Hepatic stellate cell (primary cell): ENCODE measurements at places on chromosomes 1 and 21.
A peak's percentile ranks its signal among the peaks of the same experiment; 100 is the strongest.

DNA sequence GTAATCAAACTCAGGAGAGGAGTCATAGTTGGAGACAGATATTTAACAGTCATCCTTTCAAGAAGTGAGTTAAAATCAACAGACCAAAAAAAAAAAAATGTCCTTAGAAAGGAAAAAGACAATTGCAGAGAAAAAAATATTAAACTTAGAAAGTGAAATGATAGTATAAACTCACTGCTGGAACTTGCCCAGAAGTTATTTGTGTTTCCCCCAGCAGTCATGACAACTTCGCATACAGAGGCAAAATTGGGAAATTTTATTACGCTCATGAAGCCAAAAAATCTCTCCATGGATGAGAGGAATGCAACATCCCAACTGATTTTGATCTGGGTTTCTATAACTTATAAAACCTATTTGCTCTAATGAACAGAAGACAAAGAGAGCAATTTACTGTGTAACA lies 198.2 kb downstream of the LRRC7 start:
- no peak for DNase-seq

DNA sequence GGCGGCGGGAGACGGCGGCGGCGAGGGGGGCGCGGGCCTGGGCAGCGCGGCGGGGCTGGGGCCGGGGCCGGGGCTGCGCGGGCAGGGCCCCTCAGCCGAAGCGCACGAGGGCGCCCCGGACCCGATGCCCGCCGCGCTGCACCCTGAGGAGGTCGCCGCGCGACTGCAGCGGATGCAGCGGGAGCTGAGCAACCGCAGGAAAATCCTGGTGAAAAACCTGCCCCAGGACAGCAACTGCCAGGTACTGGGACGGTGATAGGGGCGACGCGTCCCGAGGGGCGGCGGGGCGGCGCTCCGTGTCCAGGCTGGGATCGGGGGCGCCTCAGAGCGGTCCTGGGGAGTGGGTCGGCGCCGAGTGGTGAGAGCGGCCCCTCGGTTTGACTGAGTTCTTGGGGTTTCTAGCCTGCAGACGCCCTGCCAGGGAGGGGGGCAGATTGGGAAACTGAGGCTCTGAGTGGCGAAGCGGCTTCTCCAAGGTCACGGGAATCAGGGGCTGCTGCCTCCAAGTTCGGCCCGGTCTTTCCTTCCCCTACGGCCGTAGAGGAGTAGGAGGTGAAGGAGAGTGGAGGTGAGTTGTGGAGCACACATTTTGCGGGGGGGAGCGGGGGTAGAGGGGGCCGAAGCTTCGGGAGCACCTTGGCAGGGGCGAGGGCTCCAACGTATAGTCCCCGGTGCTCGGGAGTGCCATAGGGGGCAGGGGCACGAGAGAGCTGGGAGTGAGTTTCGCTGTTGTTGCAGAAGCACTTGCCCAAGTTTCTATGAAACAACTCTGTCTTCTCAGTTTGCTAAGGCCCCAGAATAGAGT lies 508 bp downstream of the RAVER2 start:
- peak; percentile 25 for DNase-seq

- peak; percentile 73 for DNase-seq
Observed at GRCh38 chr21:42258150-42258884, 39.4 kb downstream of the ABCG1 start.

DNA sequence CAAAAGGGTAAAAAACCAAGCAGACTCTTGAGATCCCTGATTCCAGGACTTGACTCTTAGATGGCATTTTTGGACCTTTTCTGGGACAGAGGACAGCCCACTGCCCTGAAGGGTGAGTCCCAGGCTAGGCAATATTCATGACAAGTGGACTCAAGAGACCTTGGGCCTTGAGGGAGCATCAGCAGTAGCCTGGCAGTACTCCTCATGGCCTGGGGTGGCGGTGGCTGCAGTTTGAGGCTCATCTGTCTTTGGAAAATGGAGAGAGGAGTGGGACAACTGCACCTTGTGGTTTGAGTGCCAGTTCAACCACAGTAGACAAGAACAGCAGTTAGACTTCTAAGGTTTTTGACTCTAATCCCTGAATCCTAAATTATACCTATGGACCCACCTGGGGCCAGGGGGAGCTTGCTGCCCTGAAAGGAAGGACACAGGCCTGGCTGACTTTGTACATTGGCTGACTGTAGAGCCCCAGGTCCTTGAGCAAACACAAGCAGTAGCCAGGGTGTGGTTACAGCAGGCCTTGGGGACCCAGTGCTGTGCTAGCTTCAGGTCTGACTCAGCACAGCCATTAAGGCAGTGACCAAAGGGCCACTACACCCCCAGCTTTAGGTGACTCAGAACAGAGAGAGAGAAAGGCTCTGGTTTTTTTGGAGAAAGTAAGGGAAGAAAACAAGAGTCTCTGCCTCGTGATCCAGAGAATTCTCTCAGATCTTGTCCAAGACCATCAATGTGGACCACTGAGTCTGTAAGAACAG lies 1023.2 kb downstream of the KCNT2 start:
- DNase-seq = no peak

DNA sequence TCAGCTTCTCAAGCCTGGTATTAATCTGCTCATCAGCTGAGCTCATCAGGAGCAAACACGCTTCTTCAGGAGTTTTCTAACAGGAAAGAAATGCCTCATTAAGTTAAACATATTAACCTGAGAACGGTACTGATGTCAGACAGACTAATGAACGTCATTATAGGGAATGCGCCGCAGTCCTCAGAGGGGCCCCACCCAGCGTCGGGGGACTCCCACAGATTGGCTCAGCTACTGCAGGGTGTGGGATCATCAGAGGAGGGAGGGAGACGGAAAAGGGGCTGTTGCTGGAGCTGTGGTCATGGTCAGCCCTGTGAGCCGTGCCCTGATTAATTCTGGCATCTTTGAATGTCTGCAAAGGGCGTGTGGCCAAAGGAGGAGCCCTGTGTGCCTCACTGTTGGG lies 348.5 kb downstream of the PTPRU start:
- no peak for DNase-seq

DNA sequence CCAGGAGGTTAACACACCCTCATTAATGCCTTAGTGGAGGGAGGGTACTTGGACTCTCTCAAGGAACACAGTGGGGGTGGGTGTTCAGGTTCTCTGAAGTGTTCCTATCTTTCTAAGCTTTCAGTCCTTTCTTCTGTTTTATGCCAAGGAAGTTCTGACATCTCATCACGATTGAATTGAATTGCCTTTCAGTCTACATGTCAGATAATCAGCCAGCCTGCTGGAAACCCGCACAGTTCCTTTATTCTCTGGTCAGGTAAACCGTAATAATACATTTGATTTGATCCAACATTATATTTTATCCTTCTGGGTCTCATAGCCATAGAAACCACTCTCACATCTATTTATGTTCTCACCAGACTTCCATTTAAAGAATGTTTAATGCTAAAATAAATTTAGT lies 339.0 kb downstream of the RWDD3 start:
- no peak for DNase-seq

- DNase-seq = no peak
Observed at GRCh38 chr1:83509301-83509781, 489.6 kb downstream of the TTLL7 start.

DNA sequence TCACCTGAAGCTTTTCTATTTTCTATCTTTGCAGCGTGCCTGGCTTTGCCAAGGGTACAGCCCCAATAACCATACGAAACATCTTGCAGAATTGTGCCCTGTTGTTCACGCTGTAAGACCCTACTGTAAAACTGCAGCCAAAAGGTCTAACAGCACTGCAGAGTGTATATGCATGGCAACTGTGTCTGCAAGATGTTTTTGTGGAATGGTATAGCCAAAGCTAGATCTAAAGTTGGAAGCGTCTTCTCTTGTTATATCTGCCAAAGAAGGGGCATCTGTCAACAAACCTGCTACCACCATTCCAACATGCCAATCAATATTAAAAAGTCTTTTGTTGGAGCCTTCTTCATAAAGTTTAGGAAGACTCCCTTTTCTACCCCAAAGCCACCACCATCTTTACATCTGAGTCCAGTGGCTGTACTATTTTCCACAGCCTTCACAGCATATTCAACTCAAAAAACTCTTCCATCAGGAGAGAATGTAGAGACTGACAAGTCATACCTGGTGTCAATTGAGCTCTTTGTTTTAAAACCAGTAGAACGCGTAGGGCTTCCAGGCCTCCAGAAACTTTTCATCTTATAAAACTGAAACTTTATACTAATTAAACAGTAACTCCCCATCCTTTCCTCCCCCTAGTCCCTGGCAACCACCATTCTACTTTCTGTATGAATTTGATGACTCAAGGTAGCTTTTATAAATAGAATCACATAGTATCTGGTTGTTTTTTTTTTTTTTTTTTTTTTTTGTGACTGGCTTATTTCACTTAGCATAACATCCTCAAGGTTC lies 40.0 kb downstream of the ZSCAN20 start:
- no peak for DNase-seq

DNA sequence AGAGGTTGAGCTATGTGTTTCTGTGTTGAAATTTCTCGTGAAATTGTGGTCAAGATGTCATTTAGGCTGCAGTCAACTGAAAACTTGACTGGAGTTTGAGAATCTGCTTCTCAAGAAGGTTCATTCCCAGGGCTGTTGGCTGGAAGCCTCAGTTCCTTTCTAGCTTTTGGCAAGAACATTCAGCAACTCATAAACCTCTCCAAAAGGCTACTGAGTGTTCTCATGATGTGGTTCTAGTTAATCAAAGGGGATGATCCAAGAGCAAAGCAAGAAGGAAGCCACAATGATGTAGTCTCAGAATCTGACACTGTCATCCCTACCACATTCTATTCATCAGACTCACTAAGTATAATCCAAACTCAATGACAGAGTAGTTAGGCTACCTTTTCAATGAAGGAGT lies 66.6 kb downstream of the SPATA6 start:
- DNase-seq = no peak

DNA sequence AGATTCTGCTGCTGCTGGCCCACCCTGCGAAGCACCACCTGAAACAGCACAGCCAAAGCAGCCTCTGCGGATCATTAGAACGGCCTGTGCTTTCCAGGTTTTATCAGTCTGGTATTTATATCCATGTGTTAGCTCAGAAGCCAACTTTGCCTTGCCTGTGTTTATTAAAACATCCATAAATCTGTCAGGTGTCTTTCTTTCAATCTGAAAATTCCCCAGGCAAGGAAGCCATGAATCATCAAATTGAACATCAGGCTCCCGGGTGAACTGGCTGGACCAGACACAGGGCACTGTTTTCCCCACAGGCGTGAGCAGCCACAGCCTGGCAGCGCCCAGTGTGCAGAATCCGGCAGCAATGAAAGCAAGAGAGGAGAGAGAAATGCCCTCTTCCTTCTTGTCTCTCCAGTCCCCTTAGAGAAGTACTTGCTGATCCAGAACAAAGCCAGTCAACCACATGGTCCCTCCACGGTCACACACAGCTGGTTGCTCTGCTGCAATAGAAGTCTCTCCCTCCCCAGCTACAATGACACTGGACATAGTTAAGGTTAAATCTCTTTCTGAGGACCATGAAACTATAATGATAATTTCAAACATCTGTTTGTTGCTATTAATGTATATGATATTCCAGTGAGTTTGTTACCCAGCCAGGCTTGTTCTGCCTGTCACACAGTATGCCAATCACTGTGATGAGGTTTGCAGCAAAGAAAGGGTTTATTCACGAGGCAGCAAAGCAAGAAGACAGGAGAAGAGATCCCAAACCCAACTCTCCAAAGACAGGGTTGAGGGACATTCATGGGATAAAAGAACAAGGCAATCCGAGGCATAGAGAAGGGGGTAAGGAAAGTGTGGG lies 212.1 kb upstream of the FMN2 start:
- no peak for DNase-seq
